Left ventricle myocardium inferior (tissue), 1 donor: ENCODE measurements at places on chromosomes 7 and 10. TPM values are rescaled to one million over a fixed set of nuclear protein-coding genes. Genes with fewer than 3 reads are reported as not detected.

DNA sequence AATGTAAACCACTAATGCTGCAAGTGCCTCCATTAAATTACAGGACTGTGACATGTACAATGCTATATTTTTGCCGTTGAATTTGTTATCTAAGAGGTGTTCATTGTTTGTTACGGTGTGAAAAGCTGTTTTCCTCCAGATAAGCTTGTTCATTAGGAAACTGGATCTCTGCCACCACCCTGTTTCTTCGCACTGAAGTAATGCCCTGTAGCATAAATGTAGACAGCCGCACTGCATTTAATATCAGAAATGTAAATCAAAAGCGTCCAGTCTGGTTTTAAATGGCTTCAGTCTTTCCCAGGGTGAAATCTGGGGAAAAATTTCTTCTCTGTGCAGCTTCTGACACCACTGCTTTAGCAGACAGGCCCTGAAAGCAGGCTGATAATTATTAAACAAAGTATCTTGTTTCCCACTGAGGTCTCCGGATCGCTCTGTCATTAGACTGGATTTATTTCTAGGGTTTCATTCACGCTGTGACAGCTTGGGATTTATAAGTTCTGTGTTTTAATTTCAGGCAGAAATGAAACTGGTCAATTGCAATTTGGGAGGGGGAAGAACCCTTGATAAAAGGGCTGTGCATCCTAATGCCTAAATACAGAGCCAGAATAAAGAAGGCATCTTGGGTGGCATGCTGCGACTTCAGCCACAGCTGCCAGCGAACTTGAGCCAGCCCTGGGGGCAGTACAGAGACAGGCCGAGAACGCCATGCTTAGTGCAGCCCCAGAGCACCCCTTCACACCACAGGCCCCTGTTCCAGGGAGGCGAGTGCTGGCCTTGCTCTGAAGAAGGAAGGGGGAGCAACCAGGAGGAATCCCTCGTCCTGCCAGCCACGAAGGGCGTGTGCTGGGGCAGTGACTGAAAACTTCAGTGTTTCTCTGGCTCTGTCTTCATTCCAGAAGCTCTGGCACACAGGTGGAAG is 547.7 kb upstream of the GALNT17 start:
- DNase-seq, result no peak

GRCh38 chr7:155490697-155491628 is 33.0 kb downstream of the EN2 start:
- peak; percentile 65 for DNase-seq

DNA sequence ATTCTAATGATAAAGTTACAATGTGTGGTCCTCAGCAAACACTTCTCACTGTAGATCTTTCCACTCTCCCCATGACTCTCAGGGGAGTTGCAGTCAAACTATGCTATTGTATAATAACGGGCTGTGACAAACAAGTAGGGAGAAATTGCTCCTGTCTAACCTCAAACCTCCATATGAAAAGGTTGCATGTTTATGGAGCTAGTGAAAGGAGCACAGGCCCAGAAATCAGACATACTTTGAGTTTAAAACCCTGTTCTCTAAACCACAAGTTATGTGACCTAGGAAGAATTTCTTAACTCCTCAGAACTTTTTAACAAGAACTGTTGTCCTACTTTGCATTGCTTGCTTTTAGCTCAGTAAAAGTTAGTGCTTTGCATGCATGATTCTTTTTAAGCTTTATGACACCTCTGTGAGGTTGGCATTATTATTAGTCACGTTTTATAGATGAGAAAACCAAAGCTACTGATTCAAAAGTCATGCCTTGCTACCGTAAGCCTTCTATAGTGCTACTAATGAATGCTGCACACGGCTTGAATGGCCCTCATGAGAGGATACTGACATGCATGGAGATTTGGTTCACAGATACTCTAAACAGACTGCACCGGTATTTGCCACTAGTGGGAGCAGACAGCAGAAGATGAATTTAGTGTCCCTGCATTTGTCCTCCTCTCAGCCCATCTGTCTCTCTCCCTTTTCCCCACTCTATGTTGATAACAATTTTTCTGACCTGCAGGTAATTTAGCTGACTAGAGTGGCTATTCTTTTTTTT is 129.5 kb upstream of the PCGF5 start:
- no peak for DNase-seq

The TMEM229A gene
- not detected for total RNA-seq

The RNF32 gene
- not detected for total RNA-seq

DNA sequence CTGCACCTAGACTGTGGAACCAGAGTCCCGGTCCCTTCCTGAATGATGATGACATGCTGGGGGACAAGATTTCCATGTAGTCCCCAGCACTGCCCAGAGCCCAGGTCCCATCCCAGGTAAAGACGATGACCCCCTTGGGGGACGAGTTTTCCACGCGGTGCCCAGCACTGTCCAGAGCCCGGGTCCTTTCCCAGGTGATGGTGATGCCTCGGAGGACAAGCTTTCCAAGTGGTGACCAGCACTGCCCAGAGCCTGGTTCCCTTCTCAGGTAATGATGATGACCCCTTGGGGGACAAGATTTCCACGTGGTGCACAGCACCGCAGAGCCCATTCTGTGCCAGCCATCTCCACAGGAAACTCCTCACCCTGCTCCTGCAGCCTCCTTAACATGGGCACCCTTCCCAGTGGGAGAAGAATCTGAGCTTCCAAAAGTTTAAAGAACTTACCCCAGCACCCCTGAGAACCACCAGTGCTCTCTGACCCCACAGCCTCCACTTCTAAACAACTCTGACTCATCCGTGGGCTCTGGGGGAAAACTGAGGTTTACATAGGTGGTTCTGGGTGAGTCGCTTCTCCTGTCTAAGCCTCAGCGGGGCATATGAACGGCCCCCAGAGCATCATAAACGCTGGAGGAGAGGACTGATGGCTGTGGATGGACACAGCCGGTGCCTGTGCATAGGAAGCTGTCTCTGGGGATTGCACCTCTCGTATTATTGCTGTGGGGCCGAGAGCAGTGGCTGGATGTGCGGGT is 233.2 kb downstream of the TCERG1L start:
- DNase-seq, result no peak

DNA sequence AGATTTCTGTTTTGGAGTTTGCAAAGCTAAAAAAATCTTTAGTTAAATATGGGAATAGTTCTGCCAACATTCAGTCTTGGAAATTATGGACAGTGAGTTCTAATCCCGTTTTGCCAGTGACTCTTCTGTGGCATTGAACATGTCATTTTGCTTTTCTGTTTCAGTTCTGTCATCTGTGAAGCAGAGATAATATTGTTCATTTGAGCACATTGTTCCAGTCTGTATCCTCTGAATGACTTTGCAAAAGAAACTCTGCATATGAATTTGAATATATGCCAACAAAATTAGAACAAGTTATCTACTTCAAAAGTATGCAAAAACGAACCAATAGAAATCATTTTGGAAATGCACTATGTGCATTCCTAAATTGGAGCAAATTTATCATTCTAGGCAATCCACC is 746.0 kb upstream of the POT1 start:
- no peak for DNase-seq

DNA sequence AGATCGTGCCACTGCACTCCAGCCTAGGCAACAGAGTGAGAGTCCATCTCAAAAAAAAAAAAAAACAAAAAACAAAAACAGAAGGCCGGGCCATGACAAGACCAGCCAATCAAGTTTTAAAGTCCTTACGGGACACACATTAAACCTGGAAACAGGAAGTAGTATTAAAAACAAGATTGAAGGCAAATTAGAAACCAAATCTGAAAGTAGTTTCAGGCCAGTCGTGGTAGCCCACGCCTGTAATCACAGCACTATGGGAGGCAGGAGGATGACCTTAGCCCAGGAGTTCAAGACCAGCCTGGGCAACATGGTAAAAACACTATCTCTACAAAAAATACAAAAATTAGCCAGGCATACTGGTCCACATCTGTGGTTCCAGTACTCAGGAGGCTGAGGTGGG is 18.1 kb downstream of the PSAP start:
- no peak for DNase-seq

DNA sequence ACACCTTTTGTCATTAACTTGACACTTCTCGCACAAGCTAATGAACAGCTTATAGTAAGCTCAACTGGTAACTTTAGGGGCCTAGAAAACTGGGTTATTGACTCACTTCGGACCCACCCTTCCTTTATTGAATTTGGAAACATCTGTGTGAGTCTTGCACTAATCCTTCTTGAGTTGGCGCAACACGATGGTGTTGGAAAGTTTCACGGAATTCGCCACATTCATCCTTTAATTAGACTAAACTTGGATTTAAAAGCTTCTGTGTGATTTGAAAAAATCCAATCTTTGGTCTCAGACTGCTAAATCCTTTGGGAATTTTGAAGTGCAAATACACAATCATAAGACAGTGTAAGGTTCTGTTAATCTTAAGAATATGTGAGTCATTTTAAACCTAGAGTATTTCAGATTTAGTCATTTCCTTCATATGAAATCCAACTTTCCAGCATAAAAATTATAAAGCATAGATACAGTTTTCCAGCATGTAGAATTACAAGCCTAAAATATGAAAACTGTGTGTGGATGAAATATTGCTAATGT is 15.1 kb downstream of the FZD8 start:
- no peak for DNase-seq

- DNase-seq, result no peak
These were observed 75.6 kb upstream of the SMNDC1 start for GRCh38 chr10:110380293-110380692.

GRCh38 chr7:45073786-45074527 is 14.8 kb downstream of the NACAD start:
- peak; percentile 81 for DNase-seq

GRCh38 chr10:67697724-67698131 is 1.7 kb upstream of the CTNNA3 start:
- DNase-seq, result no peak

DNA sequence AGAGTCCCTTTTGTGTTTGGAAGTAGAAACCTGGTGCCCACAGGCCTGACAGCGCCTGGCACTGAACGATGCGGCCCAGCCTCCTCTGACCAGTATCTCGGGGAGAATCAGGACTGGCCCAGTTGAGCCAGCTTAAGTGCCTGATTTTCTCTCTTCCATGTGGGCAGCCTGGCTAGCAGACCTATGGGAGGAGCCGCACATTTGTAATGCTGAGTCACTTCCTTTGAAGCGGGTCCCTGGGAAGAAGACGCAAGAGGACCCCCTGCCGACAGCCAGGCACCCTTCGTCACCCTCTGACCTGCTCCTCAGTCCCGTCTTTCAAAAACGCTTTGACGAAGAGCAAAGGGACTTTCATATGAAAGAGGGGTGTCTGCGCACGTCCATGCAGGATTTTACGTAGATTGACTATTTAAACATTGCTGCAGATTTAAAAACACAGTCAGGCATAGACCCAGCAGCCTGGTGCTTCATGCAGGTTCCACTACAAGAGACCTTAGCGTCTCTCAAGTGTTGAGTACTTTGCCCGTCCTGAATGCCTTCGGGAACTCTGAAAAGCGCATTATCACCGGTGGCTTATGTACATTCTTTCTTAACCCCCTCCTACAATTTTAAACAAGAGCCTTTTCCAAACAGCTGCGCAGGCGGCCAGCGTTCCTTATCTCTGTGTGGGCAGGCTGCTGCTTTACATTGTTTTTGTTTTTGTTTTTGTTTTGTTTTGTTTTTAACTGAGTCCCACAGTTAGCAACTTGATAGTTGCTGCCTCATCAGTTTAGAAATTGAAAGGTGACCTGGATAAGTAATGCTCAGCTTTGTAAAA is 36.5 kb upstream of the AP5Z1 start:
- DNase-seq, result no peak

DNA sequence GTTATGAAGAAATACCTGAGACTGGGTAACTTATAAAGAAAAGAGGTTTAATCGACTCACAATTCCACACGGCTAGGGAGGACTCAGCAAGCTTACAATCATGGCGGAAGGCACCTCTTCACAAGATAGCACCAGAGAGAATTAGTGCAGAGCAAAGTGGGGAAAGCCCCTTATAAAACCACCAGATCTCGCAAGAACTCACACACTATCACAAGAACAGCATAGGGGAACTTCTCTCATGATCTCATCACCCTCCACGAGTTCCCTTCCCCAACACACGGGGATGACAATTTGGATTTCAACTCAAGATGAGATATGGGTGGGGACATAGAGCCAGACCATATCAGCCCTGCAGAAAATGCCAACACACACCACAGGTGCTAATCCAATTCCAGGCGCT is 218.7 kb downstream of the PARD3 start:
- no peak for DNase-seq

- DNase-seq, result no peak
These were observed 209.6 kb upstream of the VWC2 start for GRCh38 chr7:49563693-49564378.

- no peak for DNase-seq
These were observed 2.9 kb downstream of the ANKRD1 start for GRCh38 chr10:90917968-90918318.

GRCh38 chr10:37222046-37222445 is 96.6 kb downstream of the ANKRD30A start:
- DNase-seq, result no peak

DNA sequence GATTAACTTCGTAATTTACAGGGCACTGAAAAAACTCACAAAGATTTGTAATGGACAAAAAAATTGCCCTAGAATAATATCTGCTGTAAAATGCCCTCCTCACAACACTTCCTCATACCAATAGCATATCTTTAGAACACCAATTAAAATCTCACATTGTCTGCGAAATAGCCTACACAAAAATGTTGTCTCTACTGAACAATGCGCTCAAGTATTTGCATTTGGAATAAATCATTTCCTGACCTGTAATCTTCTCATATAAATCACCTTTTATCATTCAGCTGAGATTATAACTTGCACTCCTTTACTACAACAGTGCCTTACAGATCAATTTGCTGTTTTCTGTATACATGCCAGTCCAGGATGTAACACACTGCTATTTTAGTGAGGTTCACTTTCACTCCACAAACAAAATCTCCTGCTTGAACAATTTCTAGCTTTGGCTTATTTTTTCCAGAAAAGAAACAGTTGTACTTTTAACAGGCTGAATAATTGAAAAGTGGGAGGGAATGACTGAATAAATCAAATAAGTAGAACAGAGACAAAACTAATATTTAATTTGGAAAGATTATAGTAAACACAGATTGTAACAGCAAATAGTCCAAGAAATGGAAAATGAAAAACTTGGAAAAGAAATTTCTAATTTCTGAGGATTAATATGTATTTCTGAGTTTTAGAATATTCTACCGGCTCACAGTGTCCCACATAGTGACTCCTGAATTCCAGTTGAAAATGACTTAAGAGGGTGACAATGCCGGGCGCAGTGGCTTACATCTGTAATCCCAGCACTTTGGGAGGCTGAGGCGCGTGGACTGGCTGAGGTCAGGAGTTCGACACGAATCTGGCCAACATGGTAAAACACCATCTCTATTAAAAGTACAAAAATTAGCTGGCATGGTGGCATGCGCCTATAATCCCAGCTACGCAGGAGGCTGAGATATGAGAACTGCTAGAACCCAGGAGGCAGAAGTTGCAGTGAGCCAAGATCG is 30.6 kb downstream of the JMJD1C start:
- no peak for DNase-seq

The TAS2R5 gene
- total RNA-seq, result 0.47 TPM

- DNase-seq, result no peak
These were observed 150.5 kb downstream of the CYP26A1 start for GRCh38 chr10:93224005-93224779.

GRCh38 chr7:45197461-45197860 is 39.9 kb downstream of the RAMP3 start:
- DNase-seq, result no peak

GRCh38 chr10:13970957-13971353 is 359.8 kb downstream of the FRMD4A start:
- no peak for DNase-seq
